ENCODE measurements at places on chromosomes 13 and 19.
A peak's percentile ranks its signal among the peaks of the same experiment; 100 is the strongest.

- H3K4me3 ChIP-seq, result no peak overlapping the region
- peaks cover 9% of the 10 kb centered on the region for H3K36me3 ChIP-seq
- DNase-seq, result no peak
- peak overlapping the region; percentile 79 for H3K27ac ChIP-seq
Measured at GRCh38 chr19:10102787-10103236, 334 bp upstream of the ANGPTL6 start.

DNA sequence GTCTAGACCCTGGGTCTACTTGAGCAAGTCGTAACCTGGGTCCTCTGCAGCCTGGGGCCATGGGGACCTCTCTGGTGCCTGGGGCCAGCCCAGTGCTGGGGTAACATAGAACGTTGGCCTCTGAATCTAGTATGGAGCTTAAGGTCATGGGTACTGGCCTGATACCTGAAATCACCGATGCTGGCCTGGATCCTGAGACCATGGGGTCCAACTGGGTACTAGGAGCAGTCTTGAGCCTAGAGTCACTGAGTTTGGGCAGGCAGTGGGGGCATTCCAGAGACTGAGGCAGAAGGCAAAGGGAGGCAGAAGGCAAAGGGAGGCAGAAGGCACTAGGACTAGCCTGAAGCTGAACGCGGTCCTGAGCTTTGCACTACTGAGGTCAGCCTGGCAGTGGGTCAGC is 1121.1 kb upstream of the PRR20A start:
- H3K4me3 ChIP-seq, result no peak overlapping the region
- no peaks in the 10 kb centered on the region for H3K4me1 ChIP-seq
- no peaks in the 10 kb centered on the region for H3K36me3 ChIP-seq
- H3K27ac ChIP-seq, result no peak overlapping the region
- no peak for DNase-seq
- H3K27me3 ChIP-seq, result no peaks in the 10 kb centered on the region

- H3K27me3 ChIP-seq, result no peaks in the 10 kb centered on the region
- peaks cover 5% of the 10 kb centered on the region for H3K4me1 ChIP-seq
- no peak for DNase-seq
- no peak overlapping the region for H3K4me3 ChIP-seq
- no peaks in the 10 kb centered on the region for H3K36me3 ChIP-seq
Measured at GRCh38 chr13:30719525-30719914, 15.8 kb upstream of the ALOX5AP start.

DNA sequence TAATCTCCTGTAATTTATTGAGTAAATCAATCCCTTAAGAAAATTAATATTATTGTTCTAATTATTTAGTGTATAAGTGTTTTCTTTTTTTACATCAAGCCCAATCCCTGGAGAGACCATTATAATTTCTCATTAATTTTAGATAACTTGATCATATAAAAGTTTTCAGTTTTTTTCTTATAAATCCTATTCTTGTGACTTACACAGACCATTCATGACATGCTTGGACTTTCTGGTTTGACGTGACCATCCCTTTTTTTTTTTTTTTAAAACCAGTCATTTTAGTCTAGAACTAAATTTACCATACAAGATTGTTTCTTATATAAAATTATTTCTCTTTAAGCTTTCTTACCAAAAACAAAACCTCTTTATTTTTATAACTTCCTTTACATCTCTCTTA is 5.4 kb upstream of the MTRF1 start:
- H3K4me3 ChIP-seq, result no peak overlapping the region
- no peak overlapping the region for H3K27ac ChIP-seq
- peaks cover 3% of the 10 kb centered on the region for H3K4me1 ChIP-seq
- no peaks in the 10 kb centered on the region for H3K36me3 ChIP-seq
- no peak for DNase-seq

- no peak overlapping the region for H3K27ac ChIP-seq
- H3K4me1 ChIP-seq, result no peaks in the 10 kb centered on the region
- peak; percentile 13 for DNase-seq
- H3K36me3 ChIP-seq, result peaks cover 64% of the 10 kb centered on the region
- H3K4me3 ChIP-seq, result no peak overlapping the region
- H3K27me3 ChIP-seq, result no peaks in the 10 kb centered on the region
Measured at GRCh38 chr13:41075034-41075433, 13.7 kb downstream of the WBP4 start.

DNA sequence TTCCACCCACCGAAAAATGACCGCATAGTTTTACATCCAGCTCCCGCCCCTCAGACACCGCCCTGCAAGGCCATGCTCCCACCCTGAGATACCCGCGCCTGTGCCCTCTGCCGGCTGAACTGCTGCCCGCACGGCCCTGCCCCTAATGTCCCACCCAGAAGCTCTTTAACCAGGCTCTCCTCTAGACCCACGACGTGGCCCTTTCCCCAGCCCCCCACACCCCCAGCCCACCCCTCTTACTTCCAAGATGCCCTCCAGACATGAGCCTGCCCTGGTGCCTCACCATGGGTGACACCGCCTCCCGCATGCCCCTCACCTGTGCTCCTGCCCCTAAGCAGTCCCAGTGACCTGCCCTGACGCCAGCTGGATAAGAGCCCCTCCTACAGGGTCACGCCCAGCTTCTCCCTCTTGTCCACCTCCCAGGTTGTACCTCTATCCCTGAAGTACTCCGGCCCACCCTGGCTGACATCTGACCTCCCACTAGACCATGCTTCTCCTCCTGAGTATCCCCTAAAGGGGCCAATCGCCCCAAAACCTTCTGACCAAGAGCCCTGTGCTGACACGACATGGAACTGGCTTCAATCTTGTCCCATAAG is 51.2 kb downstream of the COLGALT1 start:
- no peaks in the 10 kb centered on the region for H3K36me3 ChIP-seq
- no peak for DNase-seq
- peaks cover 21% of the 10 kb centered on the region for H3K27me3 ChIP-seq
- H3K4me1 ChIP-seq, result peaks cover 14% of the 10 kb centered on the region

DNA sequence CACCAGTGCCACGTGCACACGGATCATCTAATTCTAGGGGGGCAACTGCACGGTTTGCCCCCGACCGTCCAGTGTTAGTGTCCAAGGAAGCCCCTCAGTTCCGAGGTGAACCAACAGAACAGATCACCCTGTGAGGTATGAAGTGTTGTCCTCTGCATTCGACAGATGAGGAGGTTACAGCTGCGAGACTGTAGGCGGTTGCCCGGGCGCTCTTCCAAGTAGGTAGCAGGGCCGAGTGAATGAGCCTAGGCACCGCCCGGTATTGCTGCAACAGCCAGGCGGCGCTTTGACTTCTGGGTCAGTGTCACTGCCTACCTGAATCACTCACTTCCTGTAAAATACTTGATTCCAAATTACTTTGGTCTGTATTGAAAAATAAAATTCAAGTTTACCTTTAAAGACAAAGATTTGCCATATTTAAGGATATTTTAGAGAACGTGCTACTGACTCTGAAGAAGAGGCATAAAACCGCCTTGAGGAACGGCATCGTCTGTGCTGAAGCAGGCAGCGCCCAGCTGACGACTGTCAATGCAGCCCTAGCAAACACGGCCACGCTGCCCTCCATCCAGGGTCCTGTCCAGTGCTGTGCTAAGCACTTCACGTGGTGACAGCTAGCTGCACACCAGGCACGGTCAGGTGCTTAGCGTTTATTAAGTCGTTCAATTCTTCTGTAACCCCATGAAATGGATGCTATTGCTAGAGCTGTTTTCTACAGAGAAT is 19.3 kb upstream of the RASA3 start:
- DNase-seq, result peak; percentile 59
- H3K36me3 ChIP-seq, result no peaks in the 10 kb centered on the region
- peak overlapping the region; percentile 92 for H3K27ac ChIP-seq
- peaks cover 84% of the 10 kb centered on the region for H3K4me1 ChIP-seq
- H3K4me3 ChIP-seq, result peak overlapping the region; percentile 28

- no peaks in the 10 kb centered on the region for H3K27me3 ChIP-seq
- H3K36me3 ChIP-seq, result no peaks in the 10 kb centered on the region
- H3K27ac ChIP-seq, result no peak overlapping the region
Measured at GRCh38 chr19:43759515-43759914, 4.8 kb upstream of the SMG9 start.

- peak overlapping the region; percentile 14 for H3K27ac ChIP-seq
- no peak for DNase-seq
- no peaks in the 10 kb centered on the region for H3K36me3 ChIP-seq
- peaks cover 4% of the 10 kb centered on the region for H3K4me1 ChIP-seq
- H3K4me3 ChIP-seq, result peak overlapping the region; percentile 32
- no peaks in the 10 kb centered on the region for H3K27me3 ChIP-seq
Measured at GRCh38 chr13:101626925-101627555, 174.6 kb downstream of the ITGBL1 start.

DNA sequence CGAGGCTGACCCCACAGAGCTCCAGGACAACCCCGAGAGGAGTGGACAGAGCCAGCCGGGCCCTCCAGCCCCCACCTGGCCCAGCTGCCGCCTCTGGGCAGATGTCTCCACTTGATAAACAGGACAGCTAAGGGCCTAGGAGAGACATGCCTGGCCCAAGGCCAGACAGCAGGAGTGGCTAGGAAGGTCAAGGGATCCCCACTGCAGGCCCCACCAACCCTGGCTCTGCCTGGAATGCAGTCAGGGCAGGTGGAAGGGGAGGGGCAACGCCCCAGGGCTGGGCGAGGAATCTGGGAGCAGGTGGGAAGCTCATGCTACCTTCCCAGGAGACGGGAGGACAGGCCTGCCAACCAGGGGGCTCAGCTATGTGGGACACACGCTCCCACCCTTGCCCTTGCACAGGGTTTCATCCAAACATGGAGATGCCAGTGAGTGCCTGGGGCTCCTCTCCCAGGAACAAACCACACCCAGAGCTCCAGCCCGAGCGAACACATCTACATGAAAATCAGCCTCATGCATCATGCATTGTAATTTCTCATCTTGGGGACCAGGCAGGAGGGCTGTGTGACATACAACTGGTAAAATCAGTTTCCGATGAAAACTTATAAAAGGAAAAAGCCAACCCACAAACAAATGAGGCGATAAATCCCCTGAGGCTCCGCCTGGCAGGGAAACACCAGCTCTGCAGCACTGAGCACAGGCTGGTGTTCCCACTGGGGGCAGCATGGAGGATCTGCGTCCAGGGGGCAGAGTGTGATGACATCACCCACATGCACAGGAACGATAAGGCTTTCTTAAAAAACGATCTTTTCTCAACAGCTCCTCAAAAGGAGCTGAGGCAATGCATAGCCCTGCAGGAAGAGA is 25.0 kb downstream of the SH3GL1 start:
- H3K27ac ChIP-seq, result no peak overlapping the region
- no peak for DNase-seq
- peaks cover 28% of the 10 kb centered on the region for H3K36me3 ChIP-seq
- no peak overlapping the region for H3K4me3 ChIP-seq
- H3K27me3 ChIP-seq, result no peaks in the 10 kb centered on the region

DNA sequence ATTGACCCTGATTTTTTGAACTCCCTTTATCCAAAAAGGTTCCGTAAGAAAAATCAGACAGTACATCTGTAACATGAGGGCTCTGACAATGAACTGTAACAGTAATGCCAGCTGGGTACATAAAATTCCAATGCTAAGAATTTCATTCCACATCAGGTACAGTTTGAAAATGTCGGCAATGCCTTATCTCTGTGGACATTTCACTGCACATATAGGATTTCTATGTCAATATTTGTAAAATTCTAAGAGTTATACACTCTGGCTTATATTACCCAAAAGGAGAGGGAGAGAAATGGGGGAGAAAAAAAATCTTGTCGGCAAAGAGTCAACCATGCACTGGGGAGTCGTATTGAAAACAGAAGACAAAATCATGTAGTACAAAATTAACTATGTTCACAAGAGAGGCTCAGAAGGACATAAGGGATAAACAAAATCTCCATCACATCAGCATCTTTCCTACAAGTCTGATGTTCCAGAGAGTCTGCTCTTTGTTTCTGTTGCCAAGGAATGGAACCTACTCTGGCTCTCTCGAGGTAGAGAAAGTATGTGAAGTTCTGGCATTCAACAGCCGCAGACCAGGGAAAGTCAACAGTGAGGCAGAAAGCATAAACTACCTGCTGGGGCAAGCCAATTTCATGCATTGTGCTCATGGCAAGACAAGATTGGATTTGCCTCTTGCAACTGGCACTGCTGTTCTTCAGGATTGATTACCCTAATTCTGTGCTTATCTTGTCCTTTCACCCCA is 72.4 kb downstream of the STARD13 start:
- no peaks in the 10 kb centered on the region for H3K4me1 ChIP-seq
- H3K36me3 ChIP-seq, result no peaks in the 10 kb centered on the region
- DNase-seq, result no peak
- no peaks in the 10 kb centered on the region for H3K27me3 ChIP-seq
- no peak overlapping the region for H3K4me3 ChIP-seq
- no peak overlapping the region for H3K27ac ChIP-seq

DNA sequence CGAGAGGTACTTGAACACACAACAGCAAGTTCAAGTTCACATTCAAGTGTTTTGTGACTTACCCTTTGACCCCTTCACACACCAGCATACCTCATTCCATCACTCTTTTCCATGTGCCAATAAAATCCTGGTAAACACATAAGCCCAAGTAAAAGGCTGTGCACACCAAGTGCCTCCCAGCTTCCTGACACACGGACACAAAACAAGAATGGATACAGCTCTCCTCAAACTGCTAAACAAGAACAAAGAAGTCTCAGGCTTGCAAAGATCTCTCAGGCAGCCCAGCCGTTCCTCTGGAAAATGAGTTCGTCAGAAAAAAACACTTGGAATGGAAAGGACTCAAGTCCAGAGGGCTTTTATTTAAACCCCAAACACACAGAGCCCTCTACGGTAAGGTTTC is 83.7 kb downstream of the NUFIP1 start:
- H3K4me3 ChIP-seq, result no peak overlapping the region
- no peaks in the 10 kb centered on the region for H3K27me3 ChIP-seq
- H3K36me3 ChIP-seq, result no peaks in the 10 kb centered on the region
- H3K27ac ChIP-seq, result no peak overlapping the region
- H3K4me1 ChIP-seq, result no peaks in the 10 kb centered on the region

GRCh38 chr13:75901501-75901900 is 265.4 kb downstream of the LMO7 start:
- no peak for DNase-seq
- no peaks in the 10 kb centered on the region for H3K27me3 ChIP-seq
- H3K4me1 ChIP-seq, result no peaks in the 10 kb centered on the region
- no peaks in the 10 kb centered on the region for H3K36me3 ChIP-seq
- no peak overlapping the region for H3K4me3 ChIP-seq

- DNase-seq, result no peak
- no peak overlapping the region for H3K4me3 ChIP-seq
- H3K27ac ChIP-seq, result no peak overlapping the region
- peaks cover 24% of the 10 kb centered on the region for H3K36me3 ChIP-seq
Measured at GRCh38 chr19:18159810-18160209, 6.8 kb downstream of the PIK3R2 start.

DNA sequence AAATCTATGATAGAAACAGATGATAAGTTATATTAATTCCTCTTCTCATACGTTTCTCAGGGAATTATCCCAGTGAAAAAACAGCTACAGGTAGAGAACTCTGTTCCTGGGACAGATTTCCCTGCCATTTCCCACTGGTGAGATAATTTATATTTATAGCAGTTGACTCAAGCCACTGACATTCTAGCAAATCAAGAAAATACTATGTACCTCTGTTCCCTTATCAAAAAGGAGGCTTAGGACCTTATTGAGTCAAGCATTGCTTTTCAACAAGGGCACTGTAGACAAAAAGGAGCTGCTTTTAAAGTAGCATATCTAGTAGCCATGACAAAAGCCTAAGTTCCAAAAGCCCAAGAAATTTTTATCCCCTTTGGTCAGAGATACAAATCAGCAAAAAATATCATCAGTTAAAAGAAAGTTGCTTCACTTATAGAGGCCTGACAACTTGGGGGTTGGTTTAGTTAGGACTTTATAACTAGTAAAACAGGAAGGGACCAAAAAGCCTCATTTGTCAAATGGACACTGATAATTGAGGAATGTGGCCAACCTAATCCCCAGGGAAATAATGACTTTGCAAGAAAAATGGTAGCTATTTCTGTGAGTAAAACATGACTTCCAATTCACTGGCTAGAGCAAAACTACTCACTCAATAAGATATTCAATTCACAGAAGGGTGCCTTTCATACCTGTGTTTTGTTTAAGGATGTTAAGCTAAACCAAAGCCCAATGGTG is 652.5 kb downstream of the SLITRK1 start:
- no peak overlapping the region for H3K4me3 ChIP-seq
- H3K4me1 ChIP-seq, result no peaks in the 10 kb centered on the region
- H3K36me3 ChIP-seq, result no peaks in the 10 kb centered on the region
- DNase-seq, result no peak
- no peak overlapping the region for H3K27ac ChIP-seq
- H3K27me3 ChIP-seq, result no peaks in the 10 kb centered on the region

Measured in CD4-positive, alpha-beta T cell (primary cell).